Renal cortex interstitium (tissue), 15 donors: ENCODE measurements at places on chromosomes 12 and 14.

DNA sequence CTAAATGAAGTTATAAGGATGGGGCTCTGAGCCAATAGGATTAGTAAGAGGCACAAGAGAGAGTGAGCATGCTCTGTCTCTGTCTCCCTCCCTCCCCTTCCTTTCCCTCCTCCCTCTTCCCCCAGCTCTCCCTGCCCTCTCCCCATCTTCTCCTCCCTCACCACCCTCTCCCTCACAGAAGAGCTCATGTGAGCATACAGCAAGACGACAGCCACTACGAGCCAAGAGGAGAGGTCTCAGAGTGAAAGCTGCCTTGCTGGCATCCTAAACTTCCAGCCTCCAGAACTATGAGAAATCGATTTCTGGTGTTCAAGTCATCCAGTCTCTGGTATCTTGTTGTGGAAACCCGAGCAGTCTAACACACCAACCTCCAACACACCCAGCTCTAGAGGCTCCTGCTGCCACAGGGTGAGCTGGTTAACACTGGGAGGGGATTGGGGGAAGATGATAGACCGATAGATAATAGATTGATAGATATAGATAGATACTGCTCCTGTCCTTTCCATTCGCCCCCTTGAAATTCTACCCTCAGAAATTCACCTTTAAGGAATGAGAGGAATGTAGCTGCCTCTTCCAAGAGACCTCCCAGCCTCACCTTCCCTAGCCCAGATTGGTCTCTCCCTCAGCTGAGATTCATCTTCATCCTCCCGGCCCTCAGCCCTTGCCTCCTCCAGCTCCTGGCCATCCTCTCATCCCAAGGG lies 25.8 kb upstream of the ACTN1 start:
- DNase-seq = no peak

DNA sequence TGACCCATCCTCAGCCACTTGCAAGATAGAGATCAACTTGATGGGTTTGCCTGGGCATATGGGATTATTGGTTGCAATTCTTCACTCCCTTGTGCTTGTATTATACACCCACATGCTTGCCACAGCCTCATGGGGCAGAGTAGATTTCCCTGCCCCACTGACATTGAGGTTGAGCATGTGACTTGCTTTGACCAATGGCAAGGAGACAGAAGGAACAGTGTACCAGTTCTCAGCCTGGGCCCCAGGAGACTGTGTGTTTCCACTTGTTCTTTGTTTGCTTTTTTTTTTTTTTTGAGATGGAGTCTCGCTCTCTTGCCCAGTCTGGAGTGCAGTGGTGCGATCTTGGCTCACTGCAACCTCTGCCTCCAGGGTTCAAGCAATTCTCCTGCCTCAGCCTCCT lies 31.8 kb downstream of the CALM1 start:
- no peak for DNase-seq

DNA sequence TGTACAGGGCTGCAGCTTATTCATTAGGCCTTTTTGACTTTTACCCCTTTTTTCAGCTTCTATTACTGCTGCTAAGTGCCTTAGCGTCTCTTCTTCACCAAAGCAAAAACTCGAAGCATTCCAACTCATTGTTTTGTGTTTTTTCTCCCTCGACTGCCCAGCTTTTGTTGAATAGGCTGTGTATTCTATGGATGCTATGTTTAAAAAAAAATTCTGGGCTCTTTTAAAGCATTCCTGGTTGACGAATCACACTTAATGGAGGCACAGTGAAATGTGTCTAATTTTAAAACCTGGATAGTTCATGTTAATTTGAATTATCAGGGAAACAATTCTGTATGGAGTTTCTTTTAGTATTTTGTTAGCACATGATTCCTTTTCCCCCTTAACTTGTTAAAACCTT lies 29.7 kb downstream of the KTN1 start:
- no peak for DNase-seq

GRCh38 chr12:87779016-87779415 lies 250.2 kb downstream of the C12orf50 start:
- DNase-seq = no peak

DNA sequence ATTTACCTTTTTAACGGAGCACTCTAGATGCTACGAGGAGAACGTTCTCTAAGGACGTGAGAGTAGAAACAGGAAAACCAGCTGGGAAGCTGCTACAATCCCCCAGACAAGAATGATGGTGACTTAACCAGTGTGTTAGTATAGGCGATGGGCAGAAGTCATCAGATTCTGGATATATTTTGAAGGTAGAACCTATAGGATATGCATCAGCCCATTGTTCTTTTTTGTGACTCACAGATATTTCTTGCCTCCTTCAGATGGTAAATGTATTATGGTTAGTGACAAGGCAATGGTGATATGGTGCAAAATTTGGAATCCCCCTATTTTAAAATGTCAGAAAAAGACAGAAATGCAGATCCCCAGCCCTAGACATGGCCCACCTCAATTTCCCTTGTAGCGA lies 258.2 kb downstream of the PHLDA1 start:
- no peak for DNase-seq

DNA sequence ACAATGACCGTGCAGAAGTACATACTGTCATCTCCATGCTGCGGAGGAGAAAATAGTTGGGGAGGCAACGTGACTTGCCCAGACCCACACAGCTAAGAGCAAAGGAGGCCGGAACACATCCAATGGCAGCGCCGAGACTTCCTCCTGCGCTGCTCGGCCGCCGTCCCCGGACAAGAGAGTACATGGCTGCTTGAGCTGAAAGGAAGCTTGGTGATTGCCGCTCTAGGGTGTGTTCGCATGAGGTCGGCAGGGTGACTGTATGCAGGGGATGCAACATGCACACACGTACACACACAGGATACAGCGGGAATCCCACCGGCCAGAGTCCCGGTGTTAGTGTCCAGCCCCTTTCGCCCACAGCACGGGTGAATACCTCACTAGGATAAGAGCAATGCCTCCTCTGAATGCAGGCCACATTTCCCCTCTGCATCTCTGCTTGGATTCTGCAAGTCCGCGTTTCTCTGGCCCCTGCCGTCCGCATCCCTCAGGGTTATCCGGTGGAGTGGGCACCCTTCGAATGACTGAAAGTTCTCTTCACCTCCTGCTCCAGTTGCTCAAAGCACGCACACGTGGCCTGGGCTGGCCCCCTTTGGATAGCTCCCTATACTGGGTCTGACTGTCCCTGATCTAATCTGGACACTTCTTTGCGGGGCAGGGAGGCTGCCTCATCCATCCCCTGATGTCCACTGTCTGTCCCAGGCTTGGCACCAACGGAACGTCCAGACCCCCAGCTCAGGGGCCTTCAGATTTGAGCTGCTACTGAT lies 78.8 kb downstream of the GSC start:
- DNase-seq = no peak

- no peak for DNase-seq
Measured at GRCh38 chr14:105877645-105878044, 351.3 kb downstream of the TMEM121 start.

DNA sequence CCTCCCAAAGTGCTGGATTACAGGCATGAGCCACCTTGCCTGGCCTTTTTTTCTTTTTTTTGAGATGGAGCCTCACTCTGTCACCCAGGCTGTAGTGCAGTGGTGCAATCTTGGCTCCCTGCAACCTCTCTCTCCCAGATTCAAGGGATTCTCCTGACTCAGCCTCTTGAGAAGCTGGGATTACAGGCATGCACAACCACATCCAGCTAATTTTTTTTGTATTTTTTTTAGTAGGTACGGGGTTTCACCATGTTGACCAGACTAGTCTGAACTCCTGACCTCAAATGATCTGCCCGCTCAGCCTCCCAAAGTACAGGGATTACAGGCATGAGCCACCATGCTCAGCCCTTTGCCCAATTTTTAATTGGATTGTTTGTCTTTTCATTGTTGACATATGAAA lies 58.0 kb downstream of the SINHCAF start:
- no peak for DNase-seq

DNA sequence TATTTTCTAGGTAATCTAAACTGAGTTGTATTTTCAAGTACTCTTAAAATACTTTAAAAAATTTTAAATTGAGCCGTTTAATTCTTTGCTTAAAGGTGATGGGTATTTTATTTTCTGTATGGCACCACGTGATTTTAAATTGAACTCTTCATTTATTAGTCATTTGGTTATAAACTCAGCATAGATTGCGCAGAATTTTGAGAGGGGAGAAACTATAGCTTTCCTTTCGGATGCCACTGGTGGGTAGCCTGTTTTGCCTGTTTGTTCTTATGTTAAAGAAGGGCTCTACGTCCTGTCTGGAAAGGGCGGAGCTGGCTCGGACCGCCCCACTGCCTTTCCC lies 411 bp upstream of the STYX start:
- no peak for DNase-seq

- no peak for DNase-seq
Measured at GRCh38 chr14:43476822-43477221, 1030.3 kb downstream of the FSCB start.
